Fibroblast of mammary gland (primary cell): ENCODE measurements at places on chromosomes 2 and 18.

- DNase-seq, result no peak
These were observed 89.3 kb downstream of the LIMS1 start for GRCh38 chr2:108623616-108624015.

DNA sequence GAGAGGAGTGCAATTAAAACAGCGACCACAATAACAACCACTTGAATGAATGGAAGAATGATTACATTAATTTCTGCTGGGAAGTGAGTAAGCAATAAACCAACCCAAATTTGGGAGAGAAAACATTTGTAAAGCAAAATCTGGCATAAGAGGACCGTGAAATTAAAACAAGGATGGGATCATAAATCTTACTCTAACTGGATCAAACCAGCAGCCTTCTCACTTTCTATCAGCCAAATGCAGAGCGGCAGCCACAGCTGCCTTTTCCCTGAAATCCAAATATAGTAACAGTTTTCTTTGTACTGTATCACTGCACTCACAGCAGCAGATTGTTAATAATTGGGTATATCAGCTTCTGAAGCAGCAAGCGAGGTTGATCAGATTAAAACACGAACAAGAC, 245.2 kb upstream of the REG3G start:
- no peak for DNase-seq

GRCh38 chr18:12777500-12777944, 74.7 kb downstream of the PSMG2 start:
- DNase-seq, result no peak

- DNase-seq, result no peak
These were observed 44.8 kb downstream of the DIPK1C start for GRCh38 chr18:74412116-74412880.
